ENCODE measurements at places on chromosomes 5 and 9.

DNA sequence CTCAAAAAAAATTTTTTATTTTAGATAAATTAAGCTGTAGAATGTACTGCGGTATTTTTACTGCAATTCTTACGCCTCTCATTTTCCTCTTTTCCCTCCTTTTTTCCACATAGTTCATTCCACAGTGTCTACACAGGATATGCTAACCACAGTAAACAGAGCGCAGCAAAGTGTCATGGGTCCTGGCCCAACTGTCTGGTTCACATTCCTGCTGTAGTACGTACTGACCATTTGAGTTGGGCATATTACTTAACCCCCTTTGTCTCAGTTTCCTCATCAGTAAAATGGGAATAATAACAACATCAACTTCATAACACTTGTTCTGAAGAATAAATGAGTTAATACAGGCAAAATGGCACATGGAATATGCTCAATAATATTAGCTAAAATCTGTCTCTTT is 41.6 kb downstream of the SLC44A1 start:
- no peak for DNase-seq

- no peak for DNase-seq
Measured at GRCh38 chr5:100313657-100314056, 221.5 kb upstream of the FAM174A start.

GRCh38 chr5:180109920-180110319 is 38.4 kb upstream of the RNF130 start:
- no peak for DNase-seq

DNA sequence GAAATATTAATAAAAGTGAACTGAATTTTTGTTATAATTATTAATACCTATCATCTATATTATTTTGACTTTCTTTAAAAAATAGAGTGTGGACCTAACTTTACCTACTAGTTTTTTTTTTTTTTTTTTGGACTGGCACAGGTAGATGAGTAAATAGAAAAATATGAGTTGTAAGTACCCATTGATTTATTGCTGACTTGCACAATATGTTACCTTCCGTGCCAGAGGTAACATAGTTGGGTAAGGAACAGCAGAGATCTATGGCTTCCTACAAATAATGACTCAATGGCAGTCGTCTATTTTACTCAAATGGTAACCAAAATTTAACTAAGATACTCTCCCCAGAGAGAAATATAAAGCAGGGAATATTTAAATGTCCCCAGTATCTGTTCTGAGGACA is 1212.8 kb downstream of the PTPRD start:
- no peak for DNase-seq

- no peak for DNase-seq
Measured at GRCh38 chr5:146851133-146851532, 27.4 kb downstream of the PPP2R2B start.

- no peak for DNase-seq
Measured at GRCh38 chr5:65098393-65098792, 329.7 kb downstream of the CWC27 start.

DNA sequence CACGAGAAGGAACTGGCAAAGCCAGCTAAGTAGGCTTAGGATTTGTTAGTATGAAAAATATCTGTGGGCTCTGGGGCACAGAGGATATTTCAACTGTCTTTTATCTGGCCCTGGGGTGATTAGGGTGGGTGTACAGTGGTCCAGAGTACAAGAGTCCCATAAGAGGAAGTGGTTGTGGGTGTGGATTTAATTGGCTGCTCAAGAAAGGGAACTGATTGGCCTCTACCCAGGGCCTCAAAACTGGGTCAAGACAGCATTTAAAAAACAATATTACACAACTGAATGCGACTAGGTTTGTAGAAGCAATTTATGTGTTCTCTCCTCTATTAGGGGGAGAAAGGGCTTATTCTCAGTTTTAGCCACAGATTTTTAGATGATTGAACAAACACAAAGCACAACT is 1353.4 kb upstream of the WWC1 start:
- DNase-seq: no peak

GRCh38 chr5:137563646-137564397 is 64.7 kb upstream of the SPOCK1 start:
- no peak for DNase-seq

- no peak for DNase-seq
Measured at GRCh38 chr5:175895686-175896102, 24.3 kb downstream of the CPLX2 start.

DNA sequence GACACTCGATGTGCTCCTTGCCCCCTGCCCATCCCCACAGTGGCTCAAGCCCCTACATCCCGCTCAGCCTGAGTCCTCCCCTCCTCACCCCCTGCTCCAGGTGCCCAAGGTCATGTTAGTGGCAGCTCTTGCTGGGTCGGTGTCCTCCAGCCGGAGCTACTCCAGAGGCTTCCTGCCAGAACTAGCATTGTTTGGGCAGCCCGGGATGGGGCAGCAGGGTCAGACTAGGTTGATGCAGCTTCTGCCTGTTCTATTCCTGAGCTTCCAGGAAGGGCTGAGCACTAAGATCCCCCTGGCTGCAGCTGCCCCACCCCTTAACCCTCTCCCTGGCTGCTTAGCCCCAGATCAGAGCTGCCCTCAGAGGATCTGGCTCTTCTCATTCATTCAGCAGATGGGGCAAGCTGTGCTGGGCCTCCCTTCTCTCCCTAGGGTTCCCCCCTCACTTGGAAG is 671 bp downstream of the RGS14 start:
- DNase-seq: no peak

DNA sequence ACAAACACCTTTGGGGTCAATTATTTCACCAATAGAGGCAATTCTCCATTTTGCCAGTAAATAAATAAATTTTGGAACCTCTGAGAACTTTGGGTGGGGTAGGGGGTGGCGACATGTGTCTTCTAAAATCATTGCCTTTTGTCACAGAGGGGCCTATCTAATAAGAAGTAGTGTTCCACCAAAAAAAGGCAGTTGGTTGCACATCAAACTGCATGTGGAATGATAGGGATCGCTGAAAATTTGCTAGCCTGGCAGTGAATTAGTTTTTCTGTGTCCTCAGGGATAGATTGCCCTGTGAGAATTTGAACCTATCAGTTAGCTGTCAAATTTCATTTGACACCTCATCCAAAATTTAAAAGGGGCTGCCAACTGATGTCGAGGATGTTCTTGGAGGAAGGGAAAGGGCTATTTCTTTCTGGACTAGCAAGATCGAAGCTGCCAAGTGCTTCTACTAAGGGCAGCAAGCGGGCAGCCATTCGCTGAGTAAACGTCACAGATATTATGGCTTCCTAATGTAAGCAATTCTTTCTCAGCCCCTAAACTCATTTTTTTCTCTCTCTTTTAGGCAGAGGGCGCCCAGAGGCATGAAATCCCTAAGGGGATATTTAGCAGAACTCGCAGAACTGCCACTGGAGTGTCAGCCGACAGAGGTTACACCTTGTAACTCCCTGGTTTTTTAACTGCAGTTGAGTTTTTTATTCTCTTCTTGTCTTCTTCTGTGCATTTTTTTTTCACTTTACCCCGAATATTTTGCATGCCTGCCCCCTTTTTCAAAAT is 2208.1 kb upstream of the WWC1 start:
- no peak for DNase-seq

DNA sequence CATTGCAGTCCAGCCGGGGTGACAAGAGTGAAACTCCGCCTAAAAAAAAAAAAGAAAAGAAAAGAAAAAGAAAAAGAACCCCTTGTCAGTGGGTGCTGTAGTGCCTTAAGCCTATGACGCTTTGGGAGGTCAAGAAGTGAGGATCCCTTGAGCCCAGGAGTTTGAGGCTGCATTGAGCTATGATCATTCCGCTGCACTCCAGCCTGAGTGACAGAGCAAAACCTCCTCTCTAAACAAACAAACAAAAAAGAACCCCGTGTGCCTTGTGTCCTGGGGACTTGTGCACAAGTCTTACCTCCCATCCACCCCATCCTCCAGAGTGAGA is 33.5 kb upstream of the STXBP1 start:
- no peak for DNase-seq

- no peak for DNase-seq
Measured at GRCh38 chr9:133401588-133401987, 16.2 kb downstream of the REXO4 start.

- no peak for DNase-seq
Measured at GRCh38 chr5:165981671-165982070, 2309.8 kb upstream of the WWC1 start.

DNA sequence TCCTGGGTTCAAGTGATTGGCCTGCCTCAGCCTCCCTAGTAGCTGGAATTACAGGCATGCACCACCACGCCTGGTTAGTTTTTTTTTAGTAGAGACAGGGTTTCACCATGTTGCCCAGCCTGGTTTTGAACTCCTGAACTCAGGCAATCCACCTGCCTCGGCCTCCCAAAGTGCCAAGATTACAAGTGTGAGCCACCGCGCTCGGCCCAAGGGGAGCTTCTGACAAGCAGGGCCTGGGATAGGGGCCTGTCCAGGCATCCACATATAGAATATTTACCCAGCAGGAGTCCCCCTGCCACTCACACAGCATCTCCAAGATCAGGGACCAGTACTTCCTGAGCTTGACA is 10.1 kb downstream of the IRF1 start:
- DNase-seq: no peak

DNA sequence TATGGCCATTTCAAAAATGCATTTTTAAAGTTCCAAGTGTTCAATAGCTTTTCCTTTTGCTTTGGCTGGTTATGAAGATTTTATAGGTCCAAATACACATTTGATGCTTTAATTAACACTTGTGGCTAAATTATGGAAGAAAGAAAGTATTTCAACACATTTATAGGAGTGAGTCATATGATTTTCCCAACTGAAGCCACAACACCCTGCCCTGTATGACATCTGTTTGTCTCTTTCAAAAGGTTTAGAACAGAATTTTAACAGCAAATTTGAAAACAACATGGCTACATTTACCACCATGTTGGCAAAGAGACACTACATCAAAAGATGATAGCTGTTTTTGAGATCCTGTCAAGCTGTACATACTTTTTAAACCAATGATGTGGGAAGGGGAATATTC is 99.4 kb downstream of the TMEM174 start:
- no peak for DNase-seq

DNA sequence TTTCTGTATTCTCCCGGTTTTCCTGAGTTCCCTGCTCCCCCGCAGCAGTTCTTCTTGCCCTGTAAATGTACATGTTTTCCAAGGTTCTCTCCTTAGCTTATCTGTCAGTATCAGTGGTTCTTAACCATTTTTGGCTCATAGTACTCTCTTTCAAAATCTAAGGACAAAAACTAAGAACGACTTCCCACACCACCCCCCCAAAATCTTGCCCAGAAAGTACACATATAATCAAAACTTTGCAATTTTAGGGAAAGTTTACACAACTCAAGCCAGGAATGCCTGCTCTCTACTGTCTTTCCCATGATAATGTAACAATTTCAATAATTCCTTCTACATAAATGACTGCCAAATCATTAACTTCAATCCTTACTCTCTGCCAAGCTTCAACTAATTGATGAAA is 4.5 kb downstream of the DCAF12 start:
- no peak for DNase-seq

DNA sequence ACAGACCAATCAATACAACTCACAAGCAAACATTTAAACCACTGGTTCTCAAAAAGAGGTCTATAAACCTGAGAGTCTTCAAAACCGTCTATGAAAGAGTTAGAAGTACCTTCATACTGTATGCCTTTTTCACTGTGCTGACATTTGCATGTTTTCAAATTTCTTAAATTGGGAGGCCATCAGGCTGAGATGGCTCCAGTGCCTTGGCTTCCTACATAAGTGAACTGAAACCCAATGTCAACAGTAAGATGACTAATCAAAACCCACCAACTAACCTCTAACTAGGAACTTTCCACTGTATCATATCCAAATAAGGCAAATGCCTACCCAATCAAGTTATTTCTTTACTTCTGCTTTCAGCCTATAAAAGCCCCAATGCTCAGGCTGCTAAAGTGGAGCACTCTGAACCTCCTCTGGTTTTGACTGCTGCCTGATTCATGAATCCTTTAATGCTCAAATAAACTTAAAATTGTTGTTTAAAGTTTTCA is 35.1 kb downstream of the FAM13B start:
- DNase-seq: peak; percentile 3

DNA sequence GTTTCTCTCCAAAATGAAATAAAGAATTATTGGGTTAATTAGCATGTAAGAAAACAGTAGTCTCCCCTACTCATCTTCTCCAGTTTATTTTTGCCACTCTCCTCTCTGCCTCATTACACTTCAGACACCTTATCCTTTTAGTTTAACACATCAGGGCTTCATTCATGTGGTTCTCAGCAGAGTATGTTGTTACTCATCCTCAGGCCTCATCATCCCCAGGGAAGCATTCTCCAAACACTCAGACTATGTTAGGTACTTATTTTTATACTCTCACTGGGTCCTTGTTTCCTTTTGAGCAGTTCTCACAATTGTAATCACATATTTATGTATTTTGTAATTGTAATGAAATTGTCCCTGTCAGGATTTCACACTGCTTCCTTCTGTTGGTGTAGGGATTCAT is 470.5 kb downstream of the PDE4D start:
- no peak for DNase-seq

DNA sequence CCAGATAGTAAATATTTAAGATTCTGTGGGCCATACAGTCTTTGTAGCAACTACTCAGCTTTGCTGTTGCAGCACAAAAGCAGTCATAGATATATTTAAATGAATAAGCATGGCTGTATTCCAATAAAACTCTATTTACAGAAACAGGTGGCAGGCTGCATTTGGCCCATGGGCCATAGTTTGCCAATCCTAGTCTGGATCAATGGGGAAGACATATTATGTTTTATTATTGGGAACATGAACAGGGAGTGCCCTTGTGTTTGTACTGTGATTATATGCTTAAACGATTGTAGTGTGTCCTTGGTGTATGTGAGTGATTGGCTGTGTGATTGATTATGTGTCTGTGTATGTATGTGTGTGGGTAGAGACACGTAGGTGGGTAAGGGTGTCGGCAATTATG is 12.0 kb upstream of the CCL27 start:
- no peak for DNase-seq
